ENCODE measurements at places on chromosomes 1 and 21.

DNA sequence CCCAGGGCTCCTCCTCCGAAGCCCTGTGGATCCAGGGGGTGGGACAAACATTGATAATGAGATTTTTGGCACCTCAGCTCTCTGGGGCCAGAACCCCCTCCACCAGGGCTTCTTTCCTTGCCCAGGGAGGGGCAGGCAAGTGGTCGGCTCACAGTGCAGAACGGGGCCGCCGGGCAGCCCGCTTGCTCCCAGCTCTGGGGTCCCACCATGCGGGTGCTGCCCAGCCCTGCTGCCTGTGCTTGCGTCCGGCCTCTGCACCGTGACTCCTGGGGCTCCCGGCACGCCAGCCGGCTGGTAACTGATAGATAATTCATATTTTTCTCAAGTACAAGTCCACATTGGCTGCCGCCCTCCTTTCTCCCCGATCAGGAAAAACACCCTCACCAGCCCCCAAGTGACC, 42.0 kb upstream of the CCDC27 start:
- DNase-seq = no peak

GRCh38 chr1:243827206-243827605, 22.8 kb downstream of the AKT3 start:
- DNase-seq = no peak

GRCh38 chr1:183033205-183033604, 10.0 kb downstream of the LAMC1 start:
- no peak for DNase-seq

GRCh38 chr1:20469406-20470076, 16.5 kb downstream of the CAMK2N1 start:
- no peak for DNase-seq

- DNase-seq = no peak
These were observed 87.2 kb downstream of the SYT2 start for GRCh38 chr1:202623075-202623474.

GRCh38 chr21:36229181-36229580, 72.6 kb downstream of the DOP1B start:
- no peak for DNase-seq

DNA sequence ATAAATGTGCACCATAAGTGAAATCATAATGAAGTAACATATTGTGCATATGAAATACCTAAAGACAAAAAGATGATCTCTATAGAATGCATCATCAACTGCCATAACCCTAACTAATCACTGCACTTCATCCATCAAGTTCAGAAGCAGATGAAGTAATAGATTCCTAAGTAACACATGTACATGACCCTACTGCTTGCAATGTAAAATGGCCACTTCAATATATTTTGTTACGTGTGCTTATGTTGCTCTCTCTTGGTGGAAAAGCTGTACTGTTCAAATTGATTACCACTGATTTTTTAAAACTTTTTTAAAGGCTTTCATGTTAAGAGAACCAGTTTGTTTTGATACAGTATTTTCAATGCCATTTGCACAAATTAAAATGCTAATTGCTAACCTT, 141.8 kb downstream of the TTLL7 start:
- DNase-seq = no peak
